Smooth muscle cell of the umbilical artery (primary cell): ENCODE measurements at places on chromosomes 6 and 20. TPM values are rescaled to one million over a fixed set of nuclear protein-coding genes. Genes with fewer than 3 reads are reported as not detected.

KCNK5 gene
- total RNA-seq = not detected in 2 replicates

CLDN20 gene
- total RNA-seq = not detected in 2 replicates

TRIM15 gene
- not detected in 2 replicates for total RNA-seq

ZSWIM1 gene
- total RNA-seq = 2.7 and 4.1 TPM in 2 replicates

UBE2C gene
- 2.1 and 11.3 TPM in 2 replicates for total RNA-seq

ILRUN gene
- total RNA-seq = 44.1 and 49.3 TPM in 2 replicates

SAMD3 gene
- 24.1 and 36.4 TPM in 2 replicates for total RNA-seq

NANP gene
- total RNA-seq = 9.8 and 12.6 TPM in 2 replicates

SLC22A3 gene
- 142 and 243 TPM in 2 replicates for total RNA-seq

TMEM217 gene
- 1.2 and 2.2 TPM in 2 replicates for total RNA-seq

ANKRD66 gene
- total RNA-seq = not detected in 2 replicates

ZC2HC1B gene
- total RNA-seq = not detected in 2 replicates

GRM1 gene
- not detected in 2 replicates for total RNA-seq

PGC gene
- not detected in 2 replicates for total RNA-seq

TXLNB gene
- total RNA-seq = 0.05 TPM in 1 of 2 replicates, not detected in the other

OPRL1 gene
- 3.0 TPM in 2 replicates for total RNA-seq

TAP1 gene
- total RNA-seq = 54.9 and 66.3 TPM in 2 replicates

OXT gene
- not detected in 2 replicates for total RNA-seq

BCAS4 gene
- 11.6 and 15.9 TPM in 2 replicates for total RNA-seq

DACT2 gene
- total RNA-seq = not detected in 2 replicates

NRSN1 gene
- not detected in 2 replicates for total RNA-seq

HTR1E gene
- total RNA-seq = not detected in 2 replicates

TSPO2 gene
- total RNA-seq = not detected in 2 replicates

APOBEC2 gene
- not detected in 2 replicates for total RNA-seq

IRF4 gene
- not detected in 2 replicates for total RNA-seq

RSPH3 gene
- total RNA-seq = 4.5 and 6.5 TPM in 2 replicates

TFAP2D gene
- total RNA-seq = not detected in 2 replicates

TPBG gene
- total RNA-seq = 52.9 and 62.7 TPM in 2 replicates

FNDC11 gene
- 0.74 and 0.89 TPM in 2 replicates for total RNA-seq

ABHD12 gene
- 39.2 and 43.0 TPM in 2 replicates for total RNA-seq

THBD gene
- total RNA-seq = 1.2 and 7.2 TPM in 2 replicates

MAS1 gene
- under 0.01 TPM in 1 of 2 replicates, not detected in the other for total RNA-seq

CCND3 gene
- total RNA-seq = 8.6 and 18.5 TPM in 2 replicates

RAD21L1 gene
- total RNA-seq = 0.14 and 0.59 TPM in 2 replicates

SLC35F1 gene
- not detected in 2 replicates for total RNA-seq

SPAG4 gene
- 18.6 and 31.5 TPM in 2 replicates for total RNA-seq

OR2J1 gene
- total RNA-seq = not detected in 2 replicates

WFDC5 gene
- not detected in 2 replicates for total RNA-seq

KCNQ5 gene
- 5.0 and 15.4 TPM in 2 replicates for total RNA-seq

AIF1 gene
- total RNA-seq = not detected in 2 replicates

BMP6 gene
- 2.1 and 69.2 TPM in 2 replicates for total RNA-seq

LPA gene
- total RNA-seq = not detected in 2 replicates

ZKSCAN3 gene
- 6.2 and 6.7 TPM in 2 replicates for total RNA-seq

PTCHD4 gene
- 5.9 and 9.0 TPM in 2 replicates for total RNA-seq

SNAP91 gene
- total RNA-seq = 0.05 and 0.30 TPM in 2 replicates

HLA-B gene
- total RNA-seq = 405 and 426 TPM in 2 replicates

DEFB116 gene
- not detected in 2 replicates for total RNA-seq

HLA-DMA gene
- total RNA-seq = 0.78 and 2.1 TPM in 2 replicates

SLC17A1 gene
- total RNA-seq = not detected in 2 replicates

REM1 gene
- not detected in 2 replicates for total RNA-seq

PROKR2 gene
- total RNA-seq = not detected in 2 replicates
